Fibroblast of skin of right biceps (primary cell): ENCODE measurements at places on chromosomes 2 and 18.

GRCh38 chr2:241853651-241854341, 4.9 kb downstream of the PDCD1 start:
- DNase-seq = peak; percentile 22

DNA sequence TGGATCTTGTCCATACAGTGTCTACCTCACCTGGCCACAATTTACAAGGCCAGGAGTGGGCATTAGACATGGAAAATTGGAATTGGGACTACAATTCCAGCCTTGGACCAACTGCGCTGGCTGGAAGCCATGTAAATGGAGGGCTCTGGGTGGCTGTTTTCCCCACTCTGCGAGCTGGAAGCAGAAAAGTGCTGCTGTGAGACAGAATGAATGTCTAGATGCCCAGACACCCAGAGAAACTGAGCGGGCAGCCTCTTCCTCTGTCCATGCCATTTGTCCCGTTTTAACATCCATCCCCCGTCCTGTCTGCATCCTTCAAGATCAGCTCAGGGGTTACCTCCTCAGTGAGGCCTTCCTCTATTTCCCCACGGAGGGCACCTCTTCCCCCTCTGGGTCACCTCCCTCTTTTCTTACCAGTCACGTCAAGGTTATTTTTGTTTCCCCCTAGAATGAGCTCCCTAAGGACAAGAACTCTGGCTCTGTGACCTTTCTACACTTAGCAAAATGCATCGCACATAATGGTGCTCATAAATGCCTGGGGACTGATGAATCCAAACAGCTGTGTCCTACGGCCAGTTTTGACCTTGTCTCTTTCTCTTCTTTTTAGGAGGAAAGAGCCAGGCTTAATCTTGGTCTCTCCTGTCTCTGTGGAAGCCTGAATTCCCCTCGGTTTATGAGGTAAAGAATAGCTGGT, 41.2 kb downstream of the MCFD2 start:
- DNase-seq = no peak

DNA sequence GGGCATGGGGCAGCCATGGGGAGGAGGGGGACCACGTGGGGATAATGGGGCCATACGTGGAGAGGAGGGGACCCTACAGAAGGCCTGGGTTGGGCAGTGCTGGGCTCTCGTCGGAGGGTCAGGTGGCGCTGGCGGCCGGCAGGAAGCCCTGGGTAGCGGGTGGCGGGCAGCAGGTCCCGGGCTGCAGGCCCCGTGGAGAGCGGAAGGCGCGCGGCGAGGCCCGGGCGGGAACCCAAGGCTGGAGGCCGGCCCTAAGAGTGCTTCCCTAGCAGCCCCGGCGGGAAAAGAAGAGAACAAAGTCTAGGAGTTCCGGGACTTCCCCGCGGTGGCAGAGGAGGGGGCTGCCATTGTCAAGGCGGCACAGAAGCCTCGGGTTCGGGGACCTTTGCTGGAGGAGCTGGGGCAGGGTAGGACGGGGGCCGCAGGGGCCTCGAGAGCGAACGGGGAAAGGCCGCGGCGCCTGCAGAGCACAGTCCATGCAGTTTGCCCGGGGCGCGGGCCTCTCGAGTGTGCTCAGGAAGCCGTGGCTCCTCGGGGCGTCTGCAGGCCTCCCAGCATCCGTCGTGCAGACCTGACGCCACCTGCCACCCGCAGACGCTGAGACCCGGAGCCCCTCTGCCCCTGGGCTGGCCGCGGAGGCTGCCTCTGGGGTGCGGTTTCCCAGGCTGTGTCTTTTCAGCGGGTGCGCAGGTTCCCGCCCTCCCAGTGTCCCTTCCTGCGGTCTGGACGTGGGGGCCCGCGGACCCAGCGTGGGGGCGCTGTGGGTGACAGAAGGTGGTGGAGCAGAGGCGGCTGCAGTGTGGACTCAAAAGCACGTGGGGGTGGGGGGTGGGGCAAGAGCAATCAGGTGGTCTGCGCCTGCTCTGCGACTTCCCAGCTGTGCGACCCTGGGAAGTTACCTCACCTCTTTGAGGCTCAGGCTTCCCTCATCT, 19.4 kb upstream of the NCL start:
- peak; percentile 37 for DNase-seq

GRCh38 chr2:88574445-88574844, 52.8 kb downstream of the EIF2AK3 start:
- no peak for DNase-seq

DNA sequence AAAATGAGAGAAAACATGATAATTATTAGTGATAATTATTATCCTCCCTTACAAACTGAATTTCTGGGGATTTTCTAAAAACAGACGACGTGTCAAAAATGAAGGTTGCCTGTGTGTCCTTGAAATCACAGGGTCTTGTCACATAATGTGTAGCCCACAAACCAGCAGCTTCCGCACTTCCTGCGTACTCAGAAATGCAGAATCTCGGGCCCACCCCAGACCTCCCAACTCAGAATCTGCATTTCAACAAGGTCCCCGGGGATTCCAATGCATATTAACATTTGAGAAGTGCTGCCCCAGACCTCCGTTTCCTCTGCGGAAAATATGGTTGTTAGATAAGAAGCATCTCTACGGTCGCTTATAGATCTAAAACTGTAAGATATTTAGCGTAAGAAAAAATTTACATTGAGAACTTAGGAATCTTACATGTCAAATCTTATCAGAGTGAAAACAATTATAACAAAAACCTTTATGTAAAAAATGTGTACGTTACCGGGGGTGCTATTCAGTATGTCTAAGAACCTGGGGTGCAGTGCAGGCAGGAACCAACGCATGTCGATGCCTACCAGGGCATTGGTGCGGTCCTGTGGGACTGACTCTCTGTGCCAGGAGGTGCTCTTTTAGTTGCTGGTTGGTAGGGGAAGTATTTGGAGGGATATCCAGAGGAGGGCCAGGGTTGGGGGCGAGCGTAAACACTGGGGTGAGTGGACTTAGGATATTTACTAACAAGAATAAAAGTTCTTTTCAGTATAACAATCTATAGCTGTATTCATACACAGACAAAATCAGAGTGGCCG, 15.2 kb downstream of the CDKL4 start:
- no peak for DNase-seq

DNA sequence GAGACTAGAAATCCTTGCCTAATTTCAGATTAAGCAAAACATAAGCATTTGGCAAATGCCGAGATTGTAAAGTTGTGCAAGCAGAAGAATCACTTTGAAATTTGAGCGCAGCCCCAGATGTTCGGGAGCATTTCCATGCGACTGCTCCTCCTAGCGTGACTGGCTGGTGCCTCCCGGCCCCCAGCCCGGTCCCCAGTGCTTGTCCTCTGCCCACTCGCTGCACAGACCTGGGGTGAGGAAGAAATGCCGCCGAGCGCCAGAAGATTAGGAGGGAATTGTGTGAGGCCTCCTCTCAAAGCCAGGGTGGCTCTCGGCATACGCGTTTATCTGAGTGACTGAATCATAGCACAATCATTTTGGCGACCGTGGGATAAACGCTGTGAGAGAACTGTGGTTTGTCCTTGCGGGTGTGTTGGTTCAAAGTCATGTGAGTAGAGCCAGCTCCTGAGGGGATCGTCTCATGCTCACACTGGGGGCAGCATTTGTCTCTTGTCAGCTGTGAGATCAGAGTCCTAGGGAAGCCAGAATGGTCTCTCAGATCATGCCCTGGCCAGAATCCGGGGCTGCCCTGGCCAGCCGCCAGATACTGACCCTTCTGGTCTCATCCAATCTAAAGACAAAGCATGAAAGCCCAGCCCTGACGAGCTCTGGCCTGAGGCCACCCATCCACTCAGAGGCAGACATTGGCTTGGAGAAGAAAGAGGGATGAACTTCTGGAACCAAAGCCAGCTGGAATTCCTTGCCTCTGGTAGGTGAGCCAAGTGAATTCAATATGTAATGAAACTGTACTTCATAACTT, 189.3 kb downstream of the SH3RF3 start:
- peak; percentile 91 for DNase-seq

DNA sequence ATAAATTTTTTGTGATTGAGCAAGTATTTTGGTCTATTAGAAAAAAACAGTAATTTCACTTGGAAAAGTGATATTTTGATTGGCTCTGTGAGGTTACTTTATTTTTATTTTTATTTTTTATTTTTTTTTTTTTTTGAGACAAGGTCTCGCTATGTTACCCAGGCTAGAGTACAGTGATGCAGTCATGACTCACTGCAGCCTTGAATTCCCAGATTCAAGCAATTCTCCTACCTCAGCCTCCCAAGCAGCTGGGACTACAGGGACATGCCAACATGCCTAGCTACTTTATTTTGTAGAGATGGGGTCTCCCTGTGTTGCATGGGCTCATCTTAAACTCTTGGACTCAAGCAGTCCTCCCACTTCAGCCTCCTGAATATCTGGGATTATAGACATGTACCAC, 60.9 kb upstream of the MGAT5 start:
- DNase-seq = peak; percentile 75

DNA sequence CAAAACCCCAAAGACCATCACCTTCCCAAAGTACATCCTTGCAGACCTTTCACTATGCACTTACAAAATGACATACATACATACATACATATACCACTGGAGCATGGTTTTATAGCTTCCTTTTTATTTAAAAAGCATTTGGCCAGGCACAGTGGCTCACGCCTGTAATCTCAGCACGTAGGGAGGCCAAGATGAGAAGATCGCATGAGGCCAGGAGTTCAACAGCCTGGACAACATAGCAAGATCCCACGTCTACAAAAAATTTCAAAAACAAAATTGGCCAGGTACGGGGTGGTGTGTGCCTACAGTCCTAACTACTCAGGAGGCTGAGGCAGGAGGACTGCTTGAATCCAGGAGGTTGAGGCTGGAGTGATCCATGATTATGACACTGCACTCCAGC, 29.9 kb upstream of the ADAM17 start:
- DNase-seq = no peak

GRCh38 chr2:239831001-239831731, 194.0 kb downstream of the NDUFA10 start:
- no peak for DNase-seq

DNA sequence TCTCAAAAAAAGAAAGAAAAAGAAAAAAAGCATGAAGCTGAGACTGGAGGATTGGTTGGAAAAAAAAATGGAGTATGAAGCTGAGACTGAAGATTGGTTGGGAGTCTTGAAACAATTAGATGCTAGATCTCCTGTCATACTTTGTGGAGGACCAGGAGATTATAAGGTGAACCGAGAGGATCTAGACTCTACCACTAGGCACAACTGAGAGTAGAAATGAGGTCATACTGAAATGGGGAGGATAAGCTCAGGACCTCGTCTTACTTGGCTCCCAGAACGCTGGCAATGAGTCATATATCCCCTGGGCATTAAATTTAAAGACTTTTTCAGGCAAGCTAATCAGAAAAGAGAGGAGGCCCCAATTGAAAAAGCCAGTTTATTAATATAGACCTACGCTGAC, 3.3 kb upstream of the ORC2 start:
- DNase-seq = peak; percentile 83
